Stimulated activated CD4-positive, alpha-beta T cell treated with anti-CD3 and anti-CD28 coated beads, Interleukin-1b, Interleukin-23, amount 100 ng/mL, for 48 hours (primary cell): ENCODE measurements at places on chromosomes 16 and 17.

DNA sequence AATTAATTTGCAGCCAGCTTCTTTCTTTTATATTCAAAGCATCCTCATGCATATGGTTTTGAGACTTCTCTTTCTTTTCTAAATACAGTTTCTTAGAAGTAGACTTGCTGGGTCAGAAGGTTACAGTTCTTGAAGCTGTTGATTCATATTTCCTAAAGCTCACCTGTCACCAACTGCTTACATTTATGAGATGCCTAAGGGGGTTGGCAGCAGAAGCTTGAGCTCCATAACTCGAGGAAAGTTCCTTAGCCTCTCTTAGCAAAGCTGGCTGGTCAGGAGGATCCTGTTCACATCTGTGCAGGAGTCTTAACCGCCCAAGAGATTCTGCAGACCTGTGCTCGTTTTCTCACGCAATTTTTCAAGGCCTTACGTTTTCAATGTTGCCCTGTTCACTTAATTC, 218.8 kb downstream of the SNX29 start:
- no peak for DNase-seq

DNA sequence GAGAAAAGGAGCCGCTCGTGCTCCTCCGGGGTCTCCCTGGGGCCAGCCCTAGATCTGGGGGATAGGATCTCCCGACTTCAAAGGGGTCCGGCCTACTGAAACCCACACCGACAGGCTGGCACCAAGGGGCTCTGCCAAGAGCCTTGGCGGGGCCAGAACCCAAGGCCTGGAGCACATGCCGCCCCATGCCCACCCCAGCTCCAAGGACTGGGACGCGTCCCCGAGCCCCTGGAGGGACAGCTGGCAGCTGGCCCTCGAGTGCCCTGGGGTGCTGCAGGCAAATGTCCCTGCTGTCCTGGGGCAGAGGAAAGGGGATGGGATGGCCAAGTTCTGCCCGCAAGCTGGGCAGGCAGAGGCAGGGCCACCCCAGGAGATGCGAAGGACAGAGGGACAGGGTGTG, 31.8 kb upstream of the ZFPM1 start:
- DNase-seq = no peak

DNA sequence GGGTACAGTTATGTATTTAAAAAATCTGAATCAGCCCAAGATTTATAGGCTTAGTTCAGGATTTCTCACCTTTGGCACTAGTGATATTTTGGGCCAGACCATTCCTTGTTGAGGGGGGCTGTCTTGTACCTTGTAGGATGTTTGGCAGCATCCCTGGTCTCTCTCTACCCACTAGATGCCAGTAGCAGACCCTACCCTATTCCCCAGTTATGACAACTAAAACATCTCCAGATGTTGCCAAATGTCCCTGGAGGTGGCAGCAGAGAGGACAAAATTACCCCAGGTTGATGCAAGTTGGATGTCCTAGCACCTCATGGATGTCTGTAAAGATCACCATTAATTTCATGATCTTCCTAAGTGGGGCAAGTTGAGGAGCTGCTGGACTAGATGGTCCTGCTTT, 45.8 kb downstream of the SYT17 start:
- DNase-seq = no peak

- DNase-seq = no peak
Observed at GRCh38 chr16:77406680-77407079, 28.2 kb downstream of the ADAMTS18 start.
